ENCODE measurements at places on chromosomes 6 and 20. TPM values are rescaled to one million over a fixed set of nuclear protein-coding genes. Genes with fewer than 3 reads are reported as not detected.

The GPR63 gene
- total RNA-seq = 9.7 TPM

The MEI4 gene
- total RNA-seq = 0.21 TPM

The FRK gene
- 7.3 TPM for total RNA-seq

The OPRM1 gene
- 1.2 TPM for total RNA-seq

The ADIG gene
- not detected for total RNA-seq

The SNAP91 gene
- 5.2 TPM for total RNA-seq

The NOX3 gene
- total RNA-seq = not detected

The SLCO4A1 gene
- total RNA-seq = 1.4 TPM

The VWA7 gene
- total RNA-seq = 0.42 TPM

The OTOR gene
- 0.16 TPM for total RNA-seq

The PRICKLE4 gene
- total RNA-seq = 3.1 TPM

The NSFL1C gene
- 23.6 TPM for total RNA-seq

The BPIFA1 gene
- total RNA-seq = not detected

The EDN3 gene
- 3.1 TPM for total RNA-seq

The PLG gene
- total RNA-seq = not detected

The GID8 gene
- 32.0 TPM for total RNA-seq

The SLC26A8 gene
- total RNA-seq = 0.11 TPM

The SEMG1 gene
- not detected for total RNA-seq

The RAET1L gene
- not detected for total RNA-seq

The DDX27 gene
- 17.9 TPM for total RNA-seq

The OR12D2 gene
- not detected for total RNA-seq

The NRSN1 gene
- 0.90 TPM for total RNA-seq

The SLC17A3 gene
- total RNA-seq = not detected

The HCRTR2 gene
- total RNA-seq = 0.16 TPM

The APOM gene
- total RNA-seq = 0.69 TPM

The SLC22A16 gene
- total RNA-seq = 0.63 TPM

The SGK2 gene
- total RNA-seq = 6.2 TPM

The ANGPT4 gene
- 0.21 TPM for total RNA-seq

The TNF gene
- total RNA-seq = not detected

The C20orf144 gene
- total RNA-seq = not detected

The GGT7 gene
- 5.6 TPM for total RNA-seq

The MEP1A gene
- not detected for total RNA-seq

The C6orf132 gene
- 2.7 TPM for total RNA-seq

The CST7 gene
- not detected for total RNA-seq

The WFDC2 gene
- not detected for total RNA-seq

The BMP2 gene
- 9.1 TPM for total RNA-seq

The SLC12A5 gene
- 0.69 TPM for total RNA-seq

The ZSCAN23 gene
- total RNA-seq = 15.5 TPM

The WFDC6 gene
- not detected for total RNA-seq

The HLA-DPB1 gene
- 16.4 TPM for total RNA-seq

The SLC22A2 gene
- not detected for total RNA-seq

The IMPG1 gene
- 0.21 TPM for total RNA-seq

The MUC22 gene
- total RNA-seq = not detected

The POM121L2 gene
- not detected for total RNA-seq

The C20orf204 gene
- 0.95 TPM for total RNA-seq

The EEF1A2 gene
- total RNA-seq = 11.2 TPM

The OOEP gene
- total RNA-seq = not detected

The IP6K3 gene
- 0.95 TPM for total RNA-seq

The OR2H1 gene
- not detected for total RNA-seq

The PKHD1 gene
- 3.6 TPM for total RNA-seq

The RIPPLY2 gene
- total RNA-seq = 0.26 TPM

The PNLDC1 gene
- total RNA-seq = not detected

The BTNL2 gene
- not detected for total RNA-seq

The APCDD1L gene
- 3.9 TPM for total RNA-seq

The CRISP2 gene
- total RNA-seq = not detected

The TRIM31 gene
- 1.3 TPM for total RNA-seq

The ESR1 gene
- 6.9 TPM for total RNA-seq
